ENCODE measurements at places on chromosomes 6 and 20. TPM values are rescaled to one million over a fixed set of nuclear protein-coding genes. Genes with fewer than 3 reads are reported as not detected.

DNA sequence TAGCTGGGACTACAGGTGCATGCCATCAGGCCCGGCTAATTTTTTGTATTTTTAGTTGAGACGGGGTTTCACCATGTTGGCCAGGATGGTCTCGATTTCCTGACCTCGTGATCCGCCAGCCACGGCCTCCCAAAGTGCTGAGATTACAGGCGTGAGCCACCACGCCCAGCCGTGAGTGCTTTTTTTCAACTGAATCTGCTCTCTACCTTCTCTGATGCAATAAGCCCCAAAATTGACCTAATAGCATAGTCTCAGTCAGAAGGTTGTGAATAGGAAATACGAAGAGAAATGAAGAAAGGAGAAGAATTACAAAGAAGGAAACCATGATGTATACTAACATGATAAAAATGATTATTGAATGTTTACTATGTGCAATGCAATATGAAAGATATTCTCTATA is 33.2 kb downstream of the BEND6 start:
- no peak for DNase-seq

The CAP2 gene
- polyA plus RNA-seq, result 13.6 TPM

GRCh38 chr20:6838181-6838826 is 70.8 kb downstream of the BMP2 start:
- no peak for DNase-seq

The RIMS4 gene
- polyA plus RNA-seq, result 0.62 TPM

- no peak for DNase-seq
Observed at GRCh38 chr6:152952866-152953509, 29.9 kb downstream of the FBXO5 start.
